Esophagus squamous epithelium (tissue), 5 donors: ENCODE measurements at places on chromosomes 12 and 14.

DNA sequence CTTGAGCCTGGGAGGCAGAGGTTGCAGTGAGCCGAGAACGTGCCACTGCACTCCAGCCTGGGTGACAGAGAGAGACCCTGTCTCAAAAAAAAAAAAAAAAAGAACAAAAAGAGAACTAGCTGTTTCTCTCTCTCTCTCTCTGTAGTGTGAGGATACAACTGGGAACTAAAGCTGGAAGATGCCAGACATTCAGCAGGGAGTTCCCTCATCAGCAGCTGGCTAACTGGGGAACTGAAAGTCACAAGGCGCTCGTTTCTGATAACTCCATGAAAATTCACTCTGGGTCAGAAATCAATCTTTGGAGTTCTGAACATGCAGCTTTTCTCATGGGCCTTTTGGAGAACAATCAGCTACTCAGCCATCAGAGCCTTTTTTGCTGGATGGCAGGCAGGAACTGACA is 43.5 kb upstream of the MAP1LC3B2 start:
- no peak for DNase-seq

DNA sequence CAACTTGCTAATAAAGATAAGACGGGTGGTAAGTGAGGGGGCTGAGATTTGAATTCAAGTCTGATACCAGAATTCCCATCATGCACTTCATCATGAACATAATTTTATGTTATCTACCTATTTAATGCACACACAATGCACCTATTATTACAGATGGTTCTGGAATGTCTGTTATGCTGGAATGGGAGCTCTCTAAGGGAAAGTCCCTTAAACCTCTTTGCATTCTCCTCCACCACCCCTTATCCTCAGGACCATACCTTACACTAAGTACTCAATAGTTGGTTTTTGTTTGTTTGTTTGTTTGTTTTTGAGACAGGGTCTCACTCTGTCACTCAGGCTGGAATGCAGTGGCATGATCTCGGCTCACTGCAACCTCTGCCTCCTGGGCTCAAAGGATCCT is 7.0 kb upstream of the MSI1 start:
- DNase-seq: no peak

- DNase-seq: no peak
Observed at GRCh38 chr12:121634836-121635235, 8.5 kb downstream of the ORAI1 start.

DNA sequence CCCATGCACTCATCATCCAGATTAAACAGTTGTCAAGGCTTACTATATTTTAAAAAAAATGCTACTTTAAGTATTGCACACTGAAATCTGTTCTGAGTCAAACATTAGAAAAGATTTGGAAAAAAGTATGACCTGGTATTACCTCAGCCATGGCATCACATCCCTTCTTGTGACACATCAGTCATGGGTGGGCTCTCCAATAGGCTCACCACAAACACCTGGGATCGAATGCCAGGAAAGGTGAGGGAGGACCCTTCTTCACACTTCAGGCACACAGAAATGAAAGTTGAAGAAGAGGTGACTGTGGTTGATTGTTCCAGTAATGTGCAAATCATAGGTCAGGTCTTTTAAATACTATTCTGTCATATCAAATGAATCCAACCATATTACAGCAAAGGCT is 36.6 kb upstream of the GZMB start:
- no peak for DNase-seq

DNA sequence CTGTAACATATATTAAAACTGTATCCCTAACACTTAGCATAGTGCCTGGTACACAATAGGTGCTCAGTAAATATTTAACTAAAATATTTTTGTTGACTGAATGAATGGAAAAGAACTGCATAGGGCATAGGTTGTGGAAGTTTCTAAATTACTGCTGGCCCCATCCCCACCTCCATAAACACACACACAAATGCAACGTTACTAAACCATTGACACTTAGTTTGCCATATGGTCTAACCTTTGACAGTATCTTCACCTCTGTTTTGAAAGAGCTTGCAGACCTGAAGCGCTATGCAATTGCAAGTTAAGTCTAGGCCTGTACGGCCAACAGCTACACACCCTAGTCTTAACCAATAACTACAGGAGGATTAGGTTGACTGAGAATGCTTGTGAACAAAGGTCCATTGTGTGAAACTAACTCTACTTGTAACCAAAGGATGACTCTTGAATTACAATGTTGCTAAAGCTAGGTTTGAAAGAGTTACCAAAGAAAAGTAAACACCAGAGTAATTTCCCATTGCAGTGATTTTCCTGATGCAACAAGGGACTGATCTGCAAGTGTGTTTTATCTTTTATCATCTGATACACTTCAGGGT is 924 bp upstream of the MANSC1 start:
- no peak for DNase-seq

GRCh38 chr14:69493791-69494190 is 9.3 kb downstream of the PLEKHD1 start:
- no peak for DNase-seq

- no peak for DNase-seq
Observed at GRCh38 chr14:22660654-22661053, 16.5 kb upstream of the OR6J1 start.

- DNase-seq: no peak
Observed at GRCh38 chr14:21258005-21258888, 11.0 kb downstream of the HNRNPC start.

DNA sequence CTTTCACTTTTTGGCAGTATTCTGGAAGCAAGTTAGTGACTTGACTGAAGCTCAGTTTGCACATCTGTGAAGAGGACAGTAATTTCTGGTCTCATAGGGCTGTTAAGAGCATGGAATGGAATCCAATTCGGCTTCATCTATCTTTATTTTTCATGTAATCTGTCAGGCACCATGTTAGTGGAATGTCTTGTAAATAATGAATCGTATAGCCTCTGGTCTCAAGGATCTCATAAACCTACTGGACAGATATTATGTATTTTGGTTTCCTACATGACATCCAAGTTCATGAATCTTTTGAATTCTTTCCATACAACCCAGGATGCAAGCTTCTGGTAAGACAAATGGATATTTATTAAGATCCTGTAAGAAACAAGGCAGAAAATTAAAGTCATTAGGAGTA is 24.0 kb downstream of the TMTC2 start:
- DNase-seq: no peak
